ENCODE measurements at places on chromosomes 3 and 15.
A peak's percentile ranks its signal among the peaks of the same experiment; 100 is the strongest.

DNA sequence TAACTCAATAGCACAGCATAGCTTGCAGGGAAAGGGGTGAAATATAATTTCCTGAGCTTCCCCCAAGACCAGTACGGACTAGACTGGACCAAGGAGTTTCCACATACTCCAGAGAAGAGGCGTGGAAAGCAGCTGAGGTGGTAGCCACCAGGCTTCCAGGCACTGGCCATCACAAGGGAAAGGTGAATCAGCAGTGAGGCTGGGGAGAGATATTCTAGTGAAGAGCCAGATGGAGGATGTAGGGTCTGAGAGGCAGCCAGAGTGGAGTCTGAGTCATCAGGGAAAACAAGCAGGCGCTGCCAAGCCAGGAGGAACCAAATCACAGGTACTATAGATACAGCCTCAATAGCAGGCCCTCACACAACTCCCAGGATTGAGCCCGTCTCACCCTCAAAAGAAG, 9.6 kb upstream of the RASA2 start:
- peak; percentile 20 for DNase-seq

GRCh38 chr3:15923640-15924405, 126.0 kb upstream of the ANKRD28 start:
- no peak for DNase-seq

- DNase-seq = no peak
Measured at GRCh38 chr3:21542656-21543379, 208.2 kb downstream of the ZNF385D start.

DNA sequence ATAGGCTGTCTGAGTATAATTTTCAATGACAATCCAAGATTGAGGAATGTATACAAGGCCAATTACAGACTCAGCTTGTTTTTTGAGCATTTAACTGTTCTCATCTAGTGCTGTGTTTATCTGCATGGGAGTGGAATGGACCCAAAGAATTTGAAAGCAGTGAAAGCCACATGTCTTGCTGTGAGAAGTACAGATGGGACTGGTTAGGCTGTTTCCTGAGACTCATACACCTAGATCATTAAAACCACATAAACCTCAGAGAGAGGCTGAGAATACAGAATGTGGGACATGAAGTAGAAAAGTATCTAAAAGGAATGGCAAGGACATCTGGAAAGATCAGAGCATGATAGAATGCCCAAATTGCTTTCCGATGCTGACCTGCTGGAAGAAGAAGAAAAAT, 224.6 kb downstream of the NLGN1 start:
- no peak for DNase-seq

DNA sequence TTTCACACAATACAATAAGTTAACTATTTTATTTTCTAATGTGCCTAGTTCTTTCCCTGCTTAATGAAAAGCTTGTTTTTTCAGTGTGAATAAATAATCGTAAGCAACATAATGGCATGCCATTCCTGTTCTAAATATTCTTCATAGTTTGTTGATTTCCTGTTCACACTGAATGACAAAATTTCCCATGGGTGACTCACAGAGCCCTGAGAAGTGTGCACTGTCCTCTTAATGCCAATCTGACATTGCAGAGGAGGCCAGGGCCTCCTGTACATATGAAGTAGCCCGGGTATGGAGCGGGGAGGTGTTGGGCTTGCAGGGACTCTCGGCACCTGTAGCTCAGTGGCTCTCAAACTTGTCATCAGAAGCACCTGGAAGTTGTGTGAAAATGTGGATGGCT, 24.3 kb downstream of the CCR3 start:
- no peak for DNase-seq

DNA sequence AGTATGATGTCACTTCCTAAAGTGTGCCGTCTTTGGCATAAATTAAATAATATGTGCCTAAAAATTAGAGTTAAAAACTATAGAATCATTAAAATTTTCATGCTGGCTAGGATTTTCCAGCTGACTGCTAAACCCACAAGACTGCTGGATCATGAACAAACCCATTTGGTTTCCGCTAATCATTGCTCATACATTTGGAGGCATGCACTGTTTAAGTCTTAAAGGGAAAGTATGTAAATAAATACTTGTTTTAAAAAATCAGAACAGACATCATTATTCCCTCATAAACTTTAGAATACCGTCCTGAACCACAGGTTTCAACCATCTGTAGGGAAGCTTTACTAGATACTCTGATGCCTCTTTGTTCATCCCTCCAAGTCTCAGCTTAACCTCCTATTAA, 26.5 kb downstream of the ATP6V1A start:
- no peak for DNase-seq

DNA sequence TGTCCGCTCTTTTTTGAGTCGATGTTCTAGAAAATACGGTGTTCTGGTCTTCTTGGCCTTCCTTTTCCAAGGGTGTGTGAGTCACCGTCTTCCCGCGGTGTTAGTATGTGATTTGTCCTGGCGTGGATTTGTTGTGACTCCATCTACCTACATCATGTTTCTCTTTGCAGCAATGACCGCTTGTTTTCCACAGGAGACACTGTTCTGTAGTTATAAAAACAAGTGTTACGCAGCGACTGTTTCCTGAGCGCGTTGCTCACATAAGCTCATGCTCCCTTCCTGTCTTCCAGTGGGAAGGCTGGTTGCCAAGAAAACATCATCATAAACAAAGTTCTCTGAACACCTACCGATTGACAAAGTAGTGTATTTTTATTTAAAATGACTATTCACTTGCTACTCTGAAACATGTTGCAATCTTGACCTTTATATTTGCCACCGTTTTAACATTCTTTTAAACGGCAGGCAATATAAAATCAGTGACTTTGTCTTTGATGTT, 19.0 kb downstream of the USP13 start:
- peak; percentile 38 for DNase-seq

GRCh38 chr15:31215490-31216214, 111.0 kb upstream of the KLF13 start:
- DNase-seq = peak; percentile 54

DNA sequence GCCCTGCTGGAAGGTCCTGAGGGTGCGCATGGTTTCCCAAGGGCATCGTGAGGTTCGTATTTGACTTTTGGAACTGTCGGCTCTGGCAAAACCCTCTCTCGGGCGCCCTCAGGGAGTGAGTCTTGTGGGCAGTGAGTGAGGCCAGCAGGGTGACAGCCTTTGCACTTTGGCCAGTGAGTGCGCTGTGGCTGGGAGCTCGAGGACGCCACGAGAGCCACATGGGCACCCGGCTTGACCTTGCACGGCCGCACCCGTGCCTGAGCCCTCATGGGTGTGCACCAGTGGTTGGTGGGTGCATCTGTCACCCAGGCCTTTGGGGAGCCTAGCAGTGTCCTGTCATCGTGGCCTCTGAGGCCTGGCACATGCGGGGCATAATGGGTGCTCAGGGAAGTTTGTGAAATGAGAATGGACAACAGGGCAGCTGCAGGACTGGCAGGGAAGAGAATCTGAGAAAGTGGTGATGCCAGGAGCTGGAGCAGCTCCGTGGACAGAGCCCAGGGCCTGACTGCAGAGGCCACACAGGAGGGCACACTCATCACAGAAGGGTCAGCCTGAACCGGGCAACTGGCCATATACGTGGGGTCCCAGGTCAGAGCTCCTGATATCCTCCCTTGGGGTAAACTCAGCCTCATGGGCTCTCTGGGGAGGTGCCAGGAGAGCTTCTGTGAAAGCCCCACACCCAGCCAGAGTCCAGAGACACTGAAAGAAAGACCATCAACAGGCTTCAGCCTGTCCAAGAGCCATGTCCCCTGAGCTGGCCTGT, 30.4 kb upstream of the SNRPA1 start:
- DNase-seq = no peak

DNA sequence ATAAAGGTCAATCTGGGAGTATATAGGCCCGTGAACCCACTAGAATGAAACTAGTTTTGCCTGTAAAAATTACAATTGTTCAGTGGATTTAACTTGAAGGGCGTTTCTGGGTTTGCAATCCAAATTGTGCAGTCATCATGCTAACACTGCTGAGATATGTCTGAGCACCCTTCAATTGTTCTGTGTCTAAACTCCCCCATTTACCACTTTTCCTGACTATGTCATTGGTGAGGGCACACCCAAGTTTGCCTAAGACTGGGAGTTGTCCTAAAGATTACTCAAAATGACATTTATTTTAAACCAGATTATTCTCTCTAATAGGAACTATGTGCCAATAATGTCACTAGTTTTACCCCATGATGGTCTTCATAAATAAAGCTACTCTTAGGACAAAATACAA, 54.6 kb downstream of the EMC4 start:
- DNase-seq = no peak

DNA sequence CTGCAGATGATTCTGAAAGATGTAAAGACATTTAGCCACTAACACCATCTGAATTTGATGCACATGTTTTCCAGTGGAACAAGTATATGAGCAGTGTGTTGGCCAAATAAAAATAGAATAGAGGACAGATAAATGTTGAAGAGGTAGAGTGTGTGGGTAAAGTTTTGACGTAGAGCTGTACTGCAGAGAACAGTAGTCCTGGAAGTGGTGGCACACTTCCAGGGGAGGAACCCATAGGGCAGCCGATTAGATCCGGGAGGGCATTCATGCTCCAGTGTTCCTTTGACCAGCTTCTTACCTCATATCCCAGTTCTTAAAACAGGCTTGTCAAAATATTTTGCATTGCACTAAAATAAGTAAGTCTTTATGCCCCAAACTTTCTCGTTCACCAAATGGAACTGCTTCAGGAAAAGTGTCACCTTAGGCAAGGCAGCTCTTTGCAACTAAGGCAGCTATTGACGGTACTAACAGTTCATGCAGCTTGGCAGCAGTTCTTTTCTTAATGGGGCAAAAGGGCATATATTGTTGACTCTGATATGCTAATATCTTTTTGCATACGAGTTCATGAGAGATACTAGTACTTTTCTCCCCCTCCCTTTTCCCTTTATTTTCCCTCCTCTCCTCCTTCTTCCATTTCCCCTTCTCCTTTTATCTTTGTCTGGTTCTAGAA, 429.3 kb upstream of the AZI2 start:
- DNase-seq = no peak

DNA sequence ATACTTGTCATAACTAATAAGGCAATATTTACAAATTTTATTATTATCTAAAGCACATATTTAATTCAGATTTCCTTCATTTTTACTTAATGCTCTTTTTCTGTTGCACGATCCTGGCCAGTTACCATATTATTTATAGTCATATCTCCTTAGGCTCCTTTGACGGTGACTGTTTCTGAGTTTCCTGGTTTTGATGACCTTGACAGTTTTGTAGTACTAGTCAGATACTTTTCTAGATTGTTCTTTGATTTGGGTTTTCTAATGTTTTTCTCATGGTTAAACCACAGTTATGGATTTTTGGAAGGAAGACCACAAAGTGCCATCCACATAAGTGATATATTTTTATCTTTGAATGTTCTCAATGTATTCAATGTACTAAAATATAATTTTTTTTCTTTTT, 171.0 kb upstream of the NANOGP8 start:
- no peak for DNase-seq

DNA sequence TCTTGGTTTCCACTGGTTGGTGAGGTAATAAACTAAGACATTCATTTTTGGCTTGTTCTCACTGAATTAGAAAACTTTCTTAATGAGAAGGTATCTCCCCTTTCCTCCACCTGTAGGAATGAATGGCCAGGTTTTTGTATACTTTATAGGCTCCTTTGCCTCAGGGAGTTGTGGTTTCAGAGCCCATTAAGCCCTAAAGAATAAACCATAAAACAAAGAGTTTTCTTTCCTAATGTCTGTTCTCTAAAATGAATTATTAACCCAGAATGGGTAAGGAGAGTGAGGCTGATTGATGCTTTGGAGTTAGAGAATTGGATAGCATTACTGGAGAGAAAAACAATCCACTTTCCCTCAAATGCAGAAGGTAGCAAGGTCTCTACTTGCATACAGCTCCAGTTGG, 67.6 kb downstream of the TIGIT start:
- DNase-seq = no peak

GRCh38 chr15:36926427-36926825, 173.9 kb downstream of the MEIS2 start:
- DNase-seq = no peak

- DNase-seq = no peak
Measured at GRCh38 chr15:94252223-94252766, 20.9 kb downstream of the MCTP2 start.

DNA sequence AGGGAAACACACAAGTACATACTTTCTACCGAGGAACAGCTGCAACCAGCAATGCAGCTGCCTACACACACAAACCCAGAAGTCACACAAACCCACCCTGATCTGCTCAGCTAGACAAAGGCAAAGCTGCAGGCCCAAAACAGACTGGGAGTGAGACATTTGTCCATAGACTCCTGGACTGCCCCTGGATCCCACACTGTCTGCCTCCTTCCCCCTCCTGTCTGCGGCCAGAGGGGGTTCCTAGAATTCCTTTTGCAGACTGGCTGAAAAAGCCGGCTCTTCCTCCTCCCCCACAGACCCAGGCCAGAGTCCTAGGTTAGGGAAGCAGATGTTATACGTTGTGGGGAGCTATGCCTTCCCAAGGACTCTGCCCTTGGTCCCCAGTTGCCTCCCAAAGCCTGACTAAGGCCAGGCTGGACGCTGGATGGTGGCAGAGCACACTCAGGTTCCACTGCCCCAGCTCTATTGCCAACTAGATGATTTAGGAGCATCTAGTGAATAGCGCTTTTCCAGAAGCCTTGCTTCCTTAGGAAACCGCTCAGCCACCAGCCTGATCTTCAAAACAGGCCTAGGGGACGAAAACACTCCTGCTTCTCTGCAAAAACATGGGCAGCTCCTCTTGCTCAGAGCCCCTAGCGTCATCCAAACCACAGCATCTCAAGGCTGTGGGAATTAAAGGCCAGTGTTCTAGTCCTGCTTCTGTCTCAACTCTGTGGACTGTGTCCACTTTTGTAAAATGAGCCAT, 37.4 kb upstream of the CILP start:
- no peak for DNase-seq

DNA sequence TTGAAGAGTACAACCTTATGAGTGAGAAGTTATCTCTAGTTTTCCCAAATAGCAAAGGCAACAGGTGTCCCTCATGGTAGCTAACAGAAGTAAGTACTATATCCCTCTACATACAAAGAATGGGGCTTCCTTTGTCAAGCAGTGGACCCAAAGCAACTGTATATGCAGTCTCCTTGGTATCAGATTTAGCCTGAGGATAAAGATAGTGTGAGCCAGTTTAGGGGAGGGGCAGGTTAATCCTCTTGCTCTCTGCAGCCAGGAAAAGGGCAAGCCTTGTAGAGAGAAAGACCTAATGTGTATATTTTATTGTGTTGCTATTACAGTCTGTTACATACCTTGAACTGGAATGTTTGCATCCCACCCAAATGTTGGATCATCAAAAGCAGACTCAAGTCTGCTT, 117.9 kb upstream of the COL8A1 start:
- no peak for DNase-seq

DNA sequence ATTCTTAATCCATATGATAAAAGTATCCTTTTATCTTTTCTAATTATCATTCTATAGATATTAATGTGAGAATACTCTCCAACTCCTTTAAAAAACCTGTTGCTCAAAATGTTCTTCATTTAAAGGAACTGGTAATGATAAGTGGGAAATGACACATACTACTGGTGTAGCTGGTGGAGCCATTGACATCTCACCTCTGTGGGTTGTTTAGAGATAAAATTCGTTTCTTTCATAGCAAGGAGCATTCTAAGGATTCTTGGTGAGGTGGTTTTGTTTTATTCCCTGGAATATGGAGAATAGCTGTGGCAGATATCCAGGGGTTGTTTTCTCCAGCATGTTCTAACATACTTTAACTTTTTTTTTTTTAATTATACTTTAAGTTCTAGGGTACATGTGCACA, 299.8 kb upstream of the THBS1 start:
- no peak for DNase-seq

Measured in HepG2 (cell line).